SW480 (cell line): ENCODE measurements at places on chromosomes 5 and 9.
A peak's percentile ranks its signal among the peaks of the same experiment; 100 is the strongest.

DNA sequence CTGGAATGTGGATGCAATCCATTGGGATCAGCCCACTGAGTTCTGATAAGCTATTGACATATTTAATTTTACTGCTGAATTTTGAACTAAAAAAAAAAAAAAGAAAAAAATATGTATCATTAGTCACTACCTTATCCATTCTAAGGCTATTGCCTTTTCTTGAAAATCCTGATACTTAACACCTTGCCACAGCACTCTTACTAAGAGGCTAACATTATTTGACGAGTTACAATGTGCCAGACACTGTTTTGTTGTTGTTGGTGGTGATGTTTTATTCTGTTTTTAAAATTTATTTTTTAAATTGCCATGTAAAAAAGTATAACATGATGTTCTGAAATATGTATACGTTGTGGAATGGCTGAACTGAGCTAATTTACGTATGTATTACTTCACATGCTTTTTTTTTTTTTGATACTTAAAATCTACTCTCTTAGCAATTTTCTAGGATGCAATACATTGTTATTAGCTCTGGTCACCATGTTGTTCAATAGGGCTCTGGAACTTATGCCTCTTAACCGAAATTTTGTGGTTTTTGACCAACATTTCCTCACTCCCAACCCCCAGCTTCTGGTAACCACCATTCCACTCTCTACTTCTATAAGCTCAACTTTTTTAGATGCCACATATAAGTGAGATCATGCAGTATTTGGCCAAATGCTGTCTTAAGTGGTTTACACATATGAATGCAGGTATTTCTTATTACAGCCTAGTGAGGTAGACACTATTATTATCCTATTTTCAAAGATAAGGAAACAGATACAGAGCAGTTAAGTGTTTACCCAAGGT lies 134.8 kb upstream of the PCA3 start:
- no peak for DNase-seq

GRCh38 chr5:27144456-27144855 lies 106.1 kb upstream of the CDH9 start:
- no peak for DNase-seq

GRCh38 chr9:4301971-4302427 lies 2.1 kb upstream of the GLIS3 start:
- no peak for DNase-seq

DNA sequence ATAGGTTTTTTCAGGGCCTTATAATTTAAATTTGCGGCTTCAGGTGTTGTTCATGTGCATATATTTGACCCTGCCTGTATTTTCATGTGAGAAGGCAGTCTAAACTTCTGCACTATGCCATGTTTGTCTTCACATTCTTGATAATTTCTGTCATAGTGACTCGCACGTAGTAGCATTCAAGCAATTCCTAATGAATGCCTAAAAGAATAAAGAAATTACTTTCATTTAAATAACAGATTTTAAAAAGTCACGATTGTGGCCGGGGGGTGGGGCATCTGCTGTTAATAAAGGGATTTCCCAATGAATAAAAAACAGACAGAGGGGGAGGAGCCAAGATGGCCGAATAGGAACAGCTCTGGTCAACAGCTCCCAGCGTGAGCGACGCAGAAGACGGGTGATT lies 318.0 kb downstream of the ADAMTS6 start:
- no peak for DNase-seq

DNA sequence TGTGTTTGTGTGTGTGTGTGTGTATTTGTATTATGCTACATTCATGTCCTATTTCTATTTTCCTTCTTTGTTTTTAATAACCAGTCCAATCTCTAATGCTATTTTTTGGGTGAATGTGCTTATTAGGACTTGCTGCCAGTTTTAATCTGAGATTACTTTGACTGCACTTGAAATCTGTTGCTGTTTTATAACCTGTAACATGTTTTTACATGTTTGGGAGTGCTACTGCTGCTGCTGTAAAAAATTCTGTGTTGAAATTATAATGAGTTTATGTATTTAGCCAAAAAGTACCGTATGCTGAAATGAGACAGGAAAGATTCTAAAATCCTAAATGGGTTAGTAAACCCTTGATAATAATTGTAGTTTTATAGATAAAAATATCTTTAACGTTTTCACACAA lies 104.7 kb upstream of the SSBP2 start:
- no peak for DNase-seq

DNA sequence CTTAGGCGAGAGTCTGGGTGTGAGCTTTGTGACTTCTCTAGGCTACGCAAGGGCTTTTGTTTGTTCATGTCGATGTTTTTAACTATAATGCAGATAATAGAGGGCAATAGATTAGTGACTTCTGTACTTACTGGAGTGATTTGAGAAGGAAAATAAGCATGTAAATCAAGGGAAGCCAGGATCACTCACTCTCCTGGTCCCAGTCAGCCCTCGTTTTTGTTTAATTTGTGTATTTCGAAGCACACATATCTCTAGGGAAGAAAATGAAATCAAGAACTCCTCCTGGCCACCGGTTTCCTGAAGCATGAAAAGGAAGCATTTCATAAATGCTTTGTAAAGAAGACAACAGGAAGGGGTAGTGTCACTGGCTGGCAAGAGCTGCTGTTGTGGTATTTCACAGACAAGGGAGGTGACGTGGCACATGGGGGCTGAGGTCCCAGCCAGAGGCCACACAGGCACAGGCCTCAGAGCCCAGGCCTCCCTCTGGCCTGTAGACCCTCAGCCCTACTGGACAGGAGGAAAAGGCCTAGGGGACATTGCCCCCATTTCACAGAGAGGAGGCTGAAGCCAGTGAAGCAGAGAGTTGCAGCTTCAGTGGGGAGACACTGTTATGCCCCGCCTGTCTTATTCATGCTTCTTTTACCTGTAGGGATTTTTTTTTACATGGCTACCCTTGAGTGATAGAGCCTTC lies 34.1 kb downstream of the IRF1 start:
- peak; percentile 92 for DNase-seq

GRCh38 chr9:2319421-2319820 lies 302.2 kb upstream of the VLDLR start:
- DNase-seq, result no peak

DNA sequence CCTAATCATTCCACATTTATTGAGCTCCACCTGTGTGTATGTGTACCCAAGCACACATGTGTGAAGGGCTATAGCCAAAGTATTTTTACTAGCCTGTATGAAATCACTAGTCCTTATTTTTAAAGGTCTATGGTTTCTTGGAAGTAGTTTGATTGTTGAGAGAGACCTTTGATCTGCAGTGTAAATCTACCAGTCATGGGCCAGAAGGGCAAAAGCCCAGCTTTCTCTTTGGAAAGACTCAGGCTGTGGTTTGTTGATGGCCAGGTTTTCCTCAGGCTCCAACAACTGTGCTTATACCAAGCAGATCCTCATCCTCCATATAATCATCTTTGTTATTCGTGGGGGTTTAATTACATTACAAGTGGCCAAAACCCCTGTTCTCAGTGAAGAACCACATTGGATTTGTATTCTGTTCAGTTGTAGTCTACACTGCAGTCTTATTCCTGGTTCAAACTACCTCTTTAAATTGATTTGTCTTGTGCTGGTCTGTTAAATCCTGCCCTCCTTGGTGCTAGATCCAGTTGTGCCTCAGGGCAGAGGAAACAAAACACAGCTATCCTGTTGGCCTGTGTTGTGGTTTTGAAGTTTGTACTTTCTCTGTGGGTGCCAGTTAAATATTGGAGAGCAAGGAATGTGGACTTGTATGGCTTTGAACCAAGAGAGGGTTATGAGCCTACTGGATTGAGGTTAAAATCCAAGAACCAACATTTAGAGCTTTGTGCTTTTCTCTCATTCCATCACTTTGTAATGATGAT lies 13.3 kb downstream of the CDC26 start:
- no peak for DNase-seq

DNA sequence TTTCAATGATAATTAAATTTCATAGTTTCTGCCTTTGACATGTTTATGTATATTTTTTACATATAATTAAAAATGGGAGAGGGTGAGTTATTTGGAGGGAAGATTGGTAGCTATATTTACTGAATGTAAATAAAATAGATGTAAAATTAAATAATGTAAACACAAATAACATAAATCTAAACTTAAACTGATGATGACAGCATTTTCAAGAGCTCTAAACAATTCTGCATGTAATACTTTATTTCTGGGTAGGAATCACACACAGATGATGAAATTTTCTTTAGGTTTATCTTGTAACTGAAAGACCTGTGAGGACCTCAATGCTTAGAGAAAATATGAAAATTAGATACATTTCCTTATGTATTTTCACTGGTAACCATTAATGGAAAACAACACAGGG lies 42.2 kb upstream of the RIOK2 start:
- no peak for DNase-seq

DNA sequence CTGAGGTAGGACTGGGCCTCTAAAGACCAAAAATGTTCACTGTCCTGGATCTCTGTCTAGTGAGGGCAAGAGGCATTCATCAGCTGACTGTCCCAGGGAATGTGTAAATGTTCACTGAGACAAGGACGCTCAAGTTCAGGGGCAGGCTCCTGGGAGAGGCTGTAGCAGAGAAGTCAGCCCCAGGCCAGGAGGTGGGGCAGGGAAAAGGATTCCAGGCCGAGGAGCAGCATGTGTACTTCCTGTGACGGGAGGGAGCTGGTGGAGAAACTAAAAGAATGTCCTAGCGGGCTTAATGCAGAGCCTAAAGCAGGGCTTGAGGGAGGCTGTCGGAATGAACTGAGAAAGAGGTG lies 205.8 kb downstream of the GABBR2 start:
- DNase-seq, result no peak

DNA sequence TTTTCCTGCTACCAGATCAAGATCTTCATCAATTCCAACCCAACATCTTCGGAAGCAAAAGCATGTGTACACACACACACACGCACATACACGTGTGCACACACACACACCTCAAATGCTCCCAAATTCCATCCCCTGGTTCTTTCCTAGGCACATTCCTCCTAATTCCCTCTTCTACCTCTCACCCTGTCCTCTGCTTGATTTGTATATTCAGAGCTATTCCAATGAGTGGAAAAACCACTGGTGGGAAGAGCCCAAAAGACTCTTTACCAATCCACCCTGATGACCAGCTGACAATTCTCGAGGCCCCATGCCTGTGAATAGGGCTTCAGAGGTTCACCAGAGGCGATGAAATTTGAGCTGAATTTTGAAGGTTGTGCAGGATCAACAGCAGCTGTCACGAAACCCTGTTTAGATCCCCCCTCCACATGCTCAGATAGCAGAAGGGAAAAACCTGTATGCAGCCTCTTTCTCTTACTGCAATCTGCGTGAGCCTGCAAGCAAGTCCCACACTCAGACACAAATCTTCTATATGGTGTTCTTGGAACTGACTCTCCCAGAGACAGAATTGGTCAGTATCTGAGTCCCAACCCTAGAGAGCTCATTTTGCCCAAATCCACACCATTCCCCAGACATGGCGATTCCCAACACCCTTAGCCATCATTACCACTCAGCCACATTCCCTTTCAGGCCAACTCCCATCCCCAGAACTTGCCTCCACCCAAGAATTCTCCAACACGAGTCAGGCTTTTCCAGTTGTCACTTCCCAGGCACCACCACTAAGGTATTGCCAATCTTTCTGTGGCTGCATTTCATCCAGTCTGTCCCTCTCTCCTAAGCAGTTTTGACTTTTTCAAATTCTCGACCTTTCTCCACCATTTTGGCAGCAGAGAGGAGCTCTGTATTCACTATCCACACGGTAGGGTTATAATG lies 4.3 kb upstream of the TRIO start:
- no peak for DNase-seq

DNA sequence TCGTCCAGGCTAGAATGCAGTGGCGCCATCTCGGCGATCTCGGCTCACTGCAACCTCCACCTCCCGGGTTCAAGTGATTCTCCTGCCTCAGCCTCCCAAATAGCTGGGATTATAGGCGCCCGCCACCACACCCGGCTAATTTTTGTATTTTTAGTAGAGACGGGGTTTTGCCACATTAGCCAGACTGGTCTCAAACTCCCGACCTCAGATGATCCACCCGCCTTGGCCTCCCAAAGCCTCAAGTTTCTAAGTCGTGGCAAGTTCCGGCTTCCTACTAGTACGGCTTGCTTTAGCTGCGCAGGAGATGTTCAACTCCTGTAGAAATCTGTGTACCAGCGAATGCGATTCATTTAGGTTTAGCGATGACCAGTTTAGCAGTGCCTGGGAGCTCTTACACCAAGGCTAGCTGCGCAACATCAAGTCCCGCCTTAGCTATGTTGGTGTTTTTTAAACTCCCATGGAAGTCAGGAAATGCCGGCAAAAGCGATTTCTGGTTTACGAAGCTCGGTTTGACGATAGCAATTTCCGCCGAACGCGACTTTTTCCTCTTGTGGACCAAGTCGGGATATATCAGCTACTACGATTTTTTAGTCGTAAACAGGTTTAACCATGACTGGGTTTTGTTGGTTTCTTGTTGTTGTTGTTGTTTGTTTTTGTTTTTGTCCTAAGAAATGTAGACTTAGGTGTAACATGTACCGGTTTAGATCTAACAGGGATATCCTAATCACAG lies 46.4 kb downstream of the ANXA2R start:
- DNase-seq, result no peak

- no peak for DNase-seq
Observed at GRCh38 chr9:35650341-35651158, at the start of gene SIT1. Gene SIT1 (minus strand): TSS chr9:35650931. CDS start chr9:35650853, 78 bp downstream.

DNA sequence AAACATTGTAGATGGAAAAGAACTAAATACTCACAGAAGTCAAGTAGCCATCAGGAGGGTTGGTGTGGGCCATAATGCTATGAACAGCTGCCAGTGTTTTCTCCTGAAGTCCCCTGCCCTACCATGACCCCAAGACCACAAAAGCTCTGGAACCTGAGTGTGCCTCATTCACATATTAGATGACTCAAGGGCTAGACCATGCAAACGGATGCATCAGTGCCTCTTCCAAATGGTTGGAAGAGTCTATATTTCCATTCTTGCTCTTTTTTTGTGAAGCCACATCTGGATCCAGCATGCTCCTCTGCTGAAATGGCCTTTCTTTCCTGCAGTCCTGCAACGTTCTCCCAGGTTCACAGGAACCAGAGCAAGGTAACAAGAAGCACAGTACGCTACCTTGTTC lies 136.6 kb upstream of the EPB41L4A start:
- DNase-seq, result no peak

- DNase-seq, result peak; percentile 58
Observed at GRCh38 chr9:134055981-134056461, 11.8 kb downstream of the BRD3 start.

- DNase-seq, result no peak
Observed at GRCh38 chr9:114694719-114695269, 12.8 kb upstream of the TEX48 start.

- no peak for DNase-seq
Observed at GRCh38 chr9:133111808-133112662, 9.0 kb downstream of the RALGDS start.

GRCh38 chr9:14275331-14275730 lies 38.6 kb downstream of the NFIB start:
- no peak for DNase-seq
